ENCODE measurements at places on chromosomes 4 and X. TPM values are rescaled to one million over a fixed set of nuclear protein-coding genes. Genes with fewer than 3 reads are reported as not detected.

The DMP1 gene
- polyA plus RNA-seq, result not detected

The SASH3 gene
- polyA plus RNA-seq, result 0.90 TPM

The GPR78 gene
- not detected for polyA plus RNA-seq

The CSAG1 gene
- not detected for polyA plus RNA-seq

The VCX3A gene
- polyA plus RNA-seq, result not detected

The TLR6 gene
- 0.75 TPM for polyA plus RNA-seq

The CXXC4 gene
- 0.50 TPM for polyA plus RNA-seq

The CT47B1 gene
- not detected for polyA plus RNA-seq

The PRICKLE3 gene
- polyA plus RNA-seq, result 7.2 TPM

The GYPE gene
- polyA plus RNA-seq, result 3.4 TPM

The NAT8L gene
- polyA plus RNA-seq, result 0.05 TPM

The ATP2B3 gene
- polyA plus RNA-seq, result 0.20 TPM

The TCEAL6 gene
- 0.87 TPM for polyA plus RNA-seq

The SAT1 gene
- 481 TPM for polyA plus RNA-seq

The FGF2 gene
- polyA plus RNA-seq, result 8.8 TPM

The SCML1 gene
- 5.3 TPM for polyA plus RNA-seq

The APLN gene
- polyA plus RNA-seq, result 0.08 TPM

The CCSER1 gene
- polyA plus RNA-seq, result 2.0 TPM

The FREM3 gene
- polyA plus RNA-seq, result not detected

The LYAR gene
- polyA plus RNA-seq, result 14.8 TPM

The REPS2 gene
- polyA plus RNA-seq, result 1.1 TPM

The BMP3 gene
- polyA plus RNA-seq, result 0.50 TPM

The MAGEA2 gene
- polyA plus RNA-seq, result not detected

The MAGEC1 gene
- not detected for polyA plus RNA-seq

The SLC9B2 gene
- polyA plus RNA-seq, result 7.9 TPM

The MID1 gene
- polyA plus RNA-seq, result 18.8 TPM

The HERC3 gene
- 5.5 TPM for polyA plus RNA-seq

The MAP7D2 gene
- 0.31 TPM for polyA plus RNA-seq

The GC gene
- not detected for polyA plus RNA-seq

The DDIT4L gene
- 1.5 TPM for polyA plus RNA-seq

The LRBA gene
- 6.8 TPM for polyA plus RNA-seq

The HPGD gene
- polyA plus RNA-seq, result 89.7 TPM

The VAMP7 gene
- polyA plus RNA-seq, result 53.2 TPM

The S100G gene
- 2.4 TPM for polyA plus RNA-seq

The MSX1 gene
- polyA plus RNA-seq, result 3.8 TPM

The TXK gene
- polyA plus RNA-seq, result 1.4 TPM

The MAGEA10 gene
- not detected for polyA plus RNA-seq

The DAPP1 gene
- 4.3 TPM for polyA plus RNA-seq

The VCX gene
- polyA plus RNA-seq, result not detected

The ARMCX1 gene
- 27.2 TPM for polyA plus RNA-seq

The PPEF2 gene
- polyA plus RNA-seq, result not detected

The VEGFC gene
- polyA plus RNA-seq, result 0.59 TPM

The FGFR3 gene
- polyA plus RNA-seq, result 1.0 TPM

The DUSP21 gene
- not detected for polyA plus RNA-seq

The FGG gene
- polyA plus RNA-seq, result 2.0 TPM

The VSIG4 gene
- 20.6 TPM for polyA plus RNA-seq

Measured in aorta (tissue), 5 donors.